Smooth muscle cell of the umbilical artery (primary cell): ENCODE measurements at places on chromosomes 3 and 15. TPM values are rescaled to one million over a fixed set of nuclear protein-coding genes. Genes with fewer than 3 reads are reported as not detected.

The DNAJC17 gene
- total RNA-seq: 7.7 and 27.2 TPM in 2 replicates

The NXPE3 gene
- total RNA-seq: 27.3 and 39.5 TPM in 2 replicates

The SCN11A gene
- total RNA-seq: not detected in 2 replicates

The PPCDC gene
- 6.2 and 7.4 TPM in 2 replicates for total RNA-seq

The C2CD4A gene
- total RNA-seq: not detected in 2 replicates

The ESYT3 gene
- total RNA-seq: 0.59 and 1.6 TPM in 2 replicates

The HDDC3 gene
- total RNA-seq: 11.6 and 12.2 TPM in 2 replicates
